ENCODE measurements at places on chromosomes 11 and 22.

GRCh38 chr22:42695294-42695693, 25.4 kb downstream of the A4GALT start:
- ATAC-seq = peak; percentile 14

DNA sequence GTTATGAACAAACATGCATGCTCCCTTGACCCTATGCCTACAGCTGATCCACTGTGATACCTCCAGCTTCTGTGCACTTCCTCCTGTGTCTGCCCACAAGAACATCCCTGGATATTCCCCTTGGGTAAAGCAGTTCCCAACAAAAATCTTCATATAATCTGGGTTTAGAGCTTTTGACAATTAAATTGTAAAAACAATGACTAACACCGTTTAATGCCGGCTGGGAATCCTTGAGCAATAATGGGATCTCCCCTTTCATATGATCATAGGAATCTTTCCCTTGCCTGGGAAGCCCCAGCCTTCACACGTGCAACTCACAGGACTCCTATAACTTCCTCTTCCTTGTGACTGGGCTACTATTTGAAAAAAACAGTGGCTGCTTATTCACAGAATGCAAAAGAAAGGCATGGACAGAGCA, 6.3 kb upstream of the ZC3H12C start:
- ATAC-seq = no peak

- ATAC-seq = peak; percentile 58
These were observed 9.5 kb downstream of the DCHS1 start for GRCh38 chr11:6646071-6646470.

DNA sequence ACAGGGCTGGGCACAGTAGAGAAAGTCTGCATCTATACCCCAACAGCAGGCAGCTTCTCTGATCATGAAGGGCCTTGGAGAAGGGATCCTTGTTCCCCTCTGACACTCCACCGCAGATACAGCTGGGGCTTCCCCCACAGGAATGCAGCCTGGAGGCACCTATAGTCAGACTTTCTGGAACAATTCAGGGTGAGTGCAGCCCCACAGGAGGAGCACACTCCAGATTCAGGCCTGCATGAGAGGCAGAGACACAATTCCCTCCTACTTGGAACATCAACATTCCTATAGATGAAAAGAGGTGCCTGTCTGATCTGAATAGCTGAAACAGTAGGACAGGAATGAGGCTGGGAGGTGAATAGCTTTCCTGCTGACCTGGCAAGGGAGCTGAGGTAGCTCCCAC, 1298.0 kb upstream of the CNTN5 start:
- ATAC-seq = no peak

DNA sequence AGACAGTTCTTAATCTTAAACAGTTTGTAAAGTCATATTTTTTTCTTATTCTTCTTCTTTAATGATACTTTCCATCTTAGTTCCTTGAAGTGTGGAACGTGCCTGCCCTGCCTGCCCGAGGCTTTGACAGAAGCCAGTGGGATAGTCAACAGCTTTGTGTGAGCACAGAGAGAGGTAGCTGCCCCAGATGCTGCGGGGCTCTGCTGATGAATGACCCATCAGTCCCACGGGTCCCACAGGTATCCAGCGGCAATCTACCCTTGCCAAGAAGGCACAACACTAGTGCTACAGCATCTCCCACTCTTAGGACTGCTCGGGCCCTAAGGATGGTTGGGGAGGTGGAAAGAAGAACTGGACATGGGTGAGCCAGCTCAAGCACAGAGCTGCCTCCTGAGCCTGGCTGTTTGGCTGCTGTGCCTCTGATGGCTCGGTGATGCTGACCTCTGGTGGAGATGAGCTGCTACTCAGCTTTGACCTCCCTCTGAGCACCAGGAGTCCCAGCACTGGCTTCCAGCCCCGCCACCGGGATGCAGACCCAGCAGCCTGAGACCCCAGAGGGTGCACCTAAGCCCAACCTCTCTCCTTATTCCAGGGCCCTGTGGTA, 11.8 kb upstream of the APLNR start:
- peak; percentile 78 for ATAC-seq

DNA sequence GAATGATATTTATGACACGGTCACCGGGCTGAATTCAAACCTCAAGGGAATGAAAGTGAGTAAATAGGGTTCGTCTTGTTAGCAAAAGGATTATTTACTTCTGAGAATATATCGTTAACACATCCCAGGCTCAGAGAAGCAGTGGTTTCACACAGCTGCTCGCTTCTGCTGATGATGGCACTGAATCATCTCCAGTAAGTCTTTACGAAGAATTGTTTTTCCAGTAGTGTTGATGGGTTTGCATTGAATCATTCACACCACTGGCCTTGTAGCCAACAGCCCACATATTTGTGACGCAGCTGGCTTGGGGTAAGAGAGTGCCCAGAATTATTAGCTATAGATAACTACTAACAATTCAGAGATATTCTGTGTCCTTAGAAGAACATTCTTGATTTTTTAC, 236.3 kb downstream of the CADM1 start:
- no peak for ATAC-seq

DNA sequence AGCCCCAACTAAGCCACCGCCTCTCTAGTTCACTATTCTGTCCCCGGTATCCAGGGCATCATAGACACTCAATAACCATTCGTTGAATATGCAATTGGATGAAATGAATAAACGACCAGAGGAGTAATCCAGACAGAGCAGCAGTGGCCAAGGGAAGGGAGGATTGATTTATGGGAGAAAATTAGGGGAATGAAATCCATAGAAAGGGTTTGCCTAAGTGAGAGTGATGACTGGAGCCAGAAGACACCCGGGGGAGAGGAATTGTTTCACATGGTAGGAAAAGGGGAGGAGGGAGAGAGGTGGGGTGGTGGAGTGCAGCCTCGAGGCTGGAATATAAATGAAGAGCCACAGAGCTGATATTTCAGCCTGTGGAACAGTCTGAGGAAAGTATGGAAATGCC, 168.2 kb downstream of the COMMD9 start:
- ATAC-seq = no peak

All from gastroesophageal sphincter (tissue), 4 donors.